ENCODE measurements at places on chromosomes 4 and X.

DNA sequence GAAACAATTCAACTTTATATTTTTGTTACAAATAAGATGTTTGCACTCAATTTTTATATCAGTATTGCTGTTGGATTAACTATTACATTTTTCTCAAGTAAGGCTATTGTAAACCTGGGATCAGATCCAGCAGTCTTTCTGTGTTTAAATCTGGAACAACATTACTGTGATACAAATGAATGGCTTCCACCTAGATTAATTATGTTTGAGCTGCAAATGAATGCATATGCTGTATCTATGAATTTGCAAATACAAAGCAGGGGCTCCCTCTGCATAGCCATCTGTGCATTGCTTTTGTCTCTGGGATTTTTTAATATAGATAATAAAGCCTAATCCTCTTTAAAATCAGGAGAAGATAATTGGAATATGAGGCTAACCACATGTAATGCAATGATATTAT is 69.8 kb upstream of the NEIL3 start:
- no peak for DNase-seq

DNA sequence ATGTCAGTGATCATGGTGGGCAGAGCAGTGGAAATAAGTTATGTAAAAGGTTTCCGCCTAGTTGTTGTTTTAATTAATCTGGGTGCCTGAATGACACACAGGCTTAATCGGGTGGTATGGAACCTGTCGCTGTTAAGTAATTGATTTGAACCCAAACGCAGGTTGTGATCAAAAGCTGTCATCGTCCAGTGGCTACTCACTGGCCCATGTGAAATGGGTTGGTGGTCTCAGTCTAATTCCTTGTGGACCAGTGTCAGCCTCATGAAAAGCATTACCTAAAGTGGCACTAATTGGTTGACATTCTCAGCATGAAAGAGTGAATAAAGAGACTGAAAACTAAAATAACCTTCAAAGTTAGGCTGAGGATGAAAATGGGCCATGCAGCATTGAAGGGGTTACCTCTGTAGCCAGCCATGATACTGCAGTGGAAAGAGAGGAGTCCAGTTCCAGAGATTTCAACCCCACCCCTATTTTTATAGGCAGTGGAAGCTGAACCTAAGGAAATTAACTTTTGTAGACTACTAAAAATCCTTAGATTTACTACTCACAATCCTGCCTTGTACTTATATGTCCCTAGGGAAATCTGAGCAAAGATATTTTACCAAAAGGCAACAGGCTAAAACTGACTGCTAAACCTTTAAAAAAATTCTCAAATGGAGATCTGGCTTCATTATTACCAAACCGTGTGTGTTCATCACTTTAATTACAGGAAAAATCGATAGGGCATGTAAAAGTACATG is 251.7 kb upstream of the TENM3 start:
- DNase-seq = no peak

GRCh38 chr4:11805842-11806241 is 377.1 kb upstream of the HS3ST1 start:
- no peak for DNase-seq

- no peak for DNase-seq
Observed at GRCh38 chr4:82201805-82202641, 171.8 kb downstream of the HNRNPD start.

GRCh38 chrX:68848189-68848940 is 19.5 kb downstream of the EFNB1 start:
- no peak for DNase-seq

GRCh38 chr4:140018931-140019618 is 134.9 kb downstream of the MAML3 start:
- DNase-seq = no peak

DNA sequence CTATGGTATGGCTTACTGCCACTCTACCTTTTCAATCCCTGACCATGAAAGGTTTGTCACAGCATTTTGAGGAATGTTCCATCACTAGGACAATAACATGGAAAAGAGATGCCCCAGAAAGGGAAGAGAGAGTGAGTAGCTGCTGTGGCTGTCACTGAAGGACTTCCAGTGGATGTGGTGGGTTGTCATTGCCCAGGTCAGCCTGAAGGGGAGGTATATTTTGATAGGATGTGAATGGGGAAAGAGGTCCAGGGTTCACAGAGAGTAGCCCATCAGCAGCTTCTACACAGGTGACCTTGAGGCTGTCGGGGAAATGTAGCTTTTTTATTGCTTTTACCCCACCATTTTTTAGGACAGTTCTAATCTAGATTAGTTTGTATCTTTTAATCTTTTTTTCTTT is 30.8 kb downstream of the MTM1 start:
- no peak for DNase-seq

DNA sequence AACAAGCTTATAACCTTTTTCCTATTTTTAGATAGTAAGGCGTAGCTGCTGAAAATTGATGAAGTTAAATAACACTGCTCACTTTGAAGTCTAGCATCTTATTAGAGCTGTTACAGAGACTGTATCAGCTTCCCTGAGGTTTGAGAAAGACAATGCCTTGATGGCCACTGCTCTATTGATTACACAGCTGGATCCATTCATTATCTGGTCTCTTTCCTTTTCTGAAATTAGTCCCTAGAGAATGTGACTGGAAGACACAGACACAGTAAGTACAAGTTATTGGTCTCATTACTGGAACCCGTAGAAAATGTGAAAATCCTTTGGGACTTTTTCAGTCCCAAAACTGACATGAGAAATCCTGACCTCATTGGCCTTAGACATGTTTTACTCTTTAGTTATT is 188.3 kb downstream of the NAF1 start:
- DNase-seq = no peak

DNA sequence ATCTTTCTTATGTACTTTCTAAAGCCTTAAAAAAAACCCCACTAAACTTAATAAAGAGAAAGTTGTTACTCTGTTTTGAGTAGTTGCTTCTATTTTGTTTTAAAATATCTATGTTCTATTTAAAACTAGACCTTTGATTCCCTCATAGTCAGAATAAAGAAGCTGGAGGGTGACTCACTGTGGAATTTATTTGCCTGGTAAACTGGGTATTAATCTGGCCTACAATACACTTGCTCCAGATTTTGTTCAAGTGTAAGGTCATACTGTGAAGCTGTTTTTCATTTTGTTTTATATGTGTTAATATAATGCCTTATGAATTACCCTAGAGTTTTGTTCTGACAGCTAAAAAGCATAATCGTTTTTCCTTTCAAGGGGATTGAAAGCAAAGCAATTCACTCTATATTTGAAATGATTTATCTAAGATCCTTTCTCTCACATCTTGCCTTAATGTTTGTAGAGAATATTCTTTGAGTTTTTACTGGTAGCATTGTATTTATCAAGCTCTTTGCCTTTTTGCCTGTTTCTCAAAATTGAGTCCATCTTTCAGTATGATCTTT is 277.4 kb upstream of the PITX2 start:
- DNase-seq = no peak

DNA sequence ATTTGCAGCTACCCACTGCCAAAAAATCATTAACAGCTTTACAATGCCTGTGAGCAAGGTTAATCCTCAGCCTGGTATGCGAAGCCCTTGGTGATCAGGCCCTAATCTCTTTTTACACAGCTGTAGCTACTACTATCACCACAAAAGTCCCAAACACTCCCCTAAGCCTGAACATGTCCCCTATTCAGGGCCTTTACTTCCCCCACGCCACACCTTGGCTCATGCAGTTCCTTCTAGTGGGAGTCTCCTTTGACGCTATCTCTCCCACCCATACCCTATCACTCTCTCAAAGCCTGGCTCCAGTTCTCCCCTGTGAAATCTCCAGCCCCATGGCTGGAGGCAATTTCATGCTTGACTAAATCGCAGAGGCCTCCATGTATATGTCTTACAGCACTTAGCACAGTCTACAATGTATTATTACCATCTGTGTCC is 90.6 kb upstream of the CBR4 start:
- DNase-seq = no peak

DNA sequence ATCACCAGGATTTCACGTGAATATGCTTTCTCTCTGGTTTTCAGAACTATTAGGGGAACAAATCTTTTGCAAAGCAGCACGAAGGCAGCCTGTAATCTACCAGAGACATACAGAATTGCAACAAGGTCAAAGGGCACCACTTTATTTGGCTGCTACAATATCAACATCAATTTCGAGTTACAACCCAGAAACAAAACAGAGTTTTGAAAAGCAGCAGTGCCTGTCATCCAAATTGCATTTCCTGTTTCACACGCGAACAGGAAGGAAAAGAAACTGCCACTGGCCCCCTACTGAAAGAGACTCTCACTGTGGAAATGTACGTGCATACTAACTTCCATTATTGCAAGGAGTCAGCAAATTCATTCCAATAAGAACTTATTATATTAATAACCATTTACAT is 17.1 kb upstream of the C1QTNF7 start:
- DNase-seq = no peak

- no peak for DNase-seq
Observed at GRCh38 chrX:24479924-24480323, 14.8 kb downstream of the PDK3 start.

- no peak for DNase-seq
Observed at GRCh38 chrX:14015941-14016340, 13.8 kb downstream of the GEMIN8 start.
